ENCODE measurements at places on chromosomes 6 and 20.
A peak's percentile ranks its signal among the peaks of the same experiment; 100 is the strongest.

GRCh38 chr20:41627611-41628244 is 9.6 kb upstream of the CHD6 start:
- DNase-seq, result no peak

DNA sequence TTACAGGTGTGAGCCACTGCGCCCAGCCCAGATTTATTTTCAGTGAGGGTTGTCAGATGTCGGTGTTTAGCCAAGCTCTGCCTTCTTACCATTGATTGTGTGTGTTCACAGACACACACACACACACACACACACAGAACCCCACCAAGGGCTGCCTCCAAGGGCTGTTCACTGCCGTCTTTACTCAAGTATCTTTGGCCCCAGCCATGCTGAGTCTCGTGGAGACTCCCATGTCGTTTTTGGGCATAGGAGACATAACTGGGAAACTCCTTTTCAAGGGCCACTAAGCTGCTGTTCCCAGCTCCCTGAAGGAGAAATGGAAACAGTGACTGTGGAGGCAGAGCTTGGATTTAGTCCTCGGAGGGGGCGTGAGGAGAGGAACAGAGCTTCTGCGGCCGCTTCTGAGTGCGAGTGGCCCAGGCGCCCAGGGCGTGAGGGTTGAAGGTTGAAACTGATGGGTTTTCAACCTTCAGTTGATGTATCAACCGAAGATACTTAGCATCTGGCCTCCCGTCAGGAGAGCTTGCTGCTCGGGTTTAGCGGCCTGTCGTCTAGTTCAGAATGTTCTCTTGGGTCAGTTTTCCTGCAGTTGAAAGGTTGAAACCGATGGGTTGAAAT is 243.6 kb downstream of the TTLL2 start:
- DNase-seq, result no peak

DNA sequence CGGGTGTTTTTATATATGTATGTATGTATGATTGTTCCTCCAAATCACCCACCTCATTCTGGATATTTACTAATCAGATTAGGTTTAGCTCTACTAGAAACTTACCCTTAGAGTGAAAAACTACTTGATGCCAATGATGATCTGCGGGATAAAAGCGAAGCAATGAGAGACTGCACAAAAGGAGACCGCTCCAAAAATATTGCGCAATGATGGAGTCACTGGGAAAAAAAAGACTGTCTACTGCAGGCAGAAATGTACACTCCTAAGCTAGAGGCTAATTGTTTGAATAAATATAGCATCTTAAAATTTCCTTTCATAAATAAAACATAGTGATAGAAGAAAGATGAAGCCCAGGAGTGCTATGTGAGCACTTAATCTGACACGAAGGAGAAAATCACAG is 7.3 kb downstream of the RAB32 start:
- DNase-seq, result no peak

DNA sequence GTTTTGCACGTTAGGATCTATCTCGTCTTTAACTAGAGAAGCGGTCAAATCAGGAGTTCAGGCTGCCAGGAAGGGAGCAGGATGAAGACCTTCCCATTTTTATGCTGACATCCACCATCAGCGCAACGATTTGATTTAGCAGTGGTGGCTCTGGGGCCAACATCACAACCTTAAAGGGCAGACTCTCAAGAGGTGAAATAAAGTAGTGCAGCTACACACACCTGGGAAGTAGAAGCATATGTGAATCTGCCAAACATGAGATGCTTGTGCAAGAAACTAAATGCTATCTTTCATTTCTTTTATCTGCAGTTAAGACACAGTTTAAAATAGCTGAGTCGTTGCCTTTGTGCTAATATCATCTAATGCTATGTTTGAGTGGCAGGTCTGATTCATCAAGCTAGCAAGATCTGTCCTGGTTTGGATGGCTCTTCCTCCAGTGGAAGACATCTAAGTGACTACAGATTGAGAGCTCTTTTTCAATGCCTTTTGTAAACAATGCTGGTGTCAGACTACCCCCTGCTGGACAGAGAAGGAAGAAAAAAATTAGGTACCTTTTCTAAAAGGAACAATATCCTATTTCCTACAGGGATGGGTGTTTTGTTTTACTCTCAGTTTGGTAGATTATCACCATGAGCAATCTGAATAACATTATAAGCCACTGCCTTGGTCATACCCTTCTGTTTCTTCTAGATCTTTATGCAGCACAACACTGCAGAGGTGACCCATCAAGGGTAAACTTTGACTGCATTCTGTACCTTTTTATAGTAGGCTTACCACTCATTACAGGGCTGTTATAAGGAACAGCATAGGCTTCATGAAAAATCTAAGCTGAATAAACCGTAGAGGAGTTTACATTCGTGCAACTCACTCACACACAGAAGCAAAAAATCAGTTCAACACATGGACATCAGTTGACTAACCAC is 171.6 kb upstream of the FBXL4 start:
- DNase-seq, result peak; percentile 15

DNA sequence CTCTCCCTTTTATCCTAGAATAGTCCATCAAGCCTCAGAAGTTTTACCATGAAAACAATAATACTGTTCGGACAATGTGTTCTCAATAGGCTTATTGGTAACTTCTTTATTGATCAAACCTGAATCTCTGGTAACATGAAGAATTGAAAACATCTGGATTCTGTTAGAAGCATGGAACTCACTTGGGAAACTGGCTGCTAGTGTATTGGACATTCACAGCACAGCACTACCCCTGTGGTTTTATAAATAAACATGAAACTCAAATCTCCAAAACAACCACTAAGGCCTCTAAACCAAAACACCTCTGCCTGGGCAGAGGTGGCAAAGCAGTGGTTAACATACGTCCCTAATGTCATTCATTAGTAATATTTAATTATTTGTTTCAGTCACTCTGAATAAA is 157.6 kb upstream of the KCNQ5 start:
- no peak for DNase-seq

DNA sequence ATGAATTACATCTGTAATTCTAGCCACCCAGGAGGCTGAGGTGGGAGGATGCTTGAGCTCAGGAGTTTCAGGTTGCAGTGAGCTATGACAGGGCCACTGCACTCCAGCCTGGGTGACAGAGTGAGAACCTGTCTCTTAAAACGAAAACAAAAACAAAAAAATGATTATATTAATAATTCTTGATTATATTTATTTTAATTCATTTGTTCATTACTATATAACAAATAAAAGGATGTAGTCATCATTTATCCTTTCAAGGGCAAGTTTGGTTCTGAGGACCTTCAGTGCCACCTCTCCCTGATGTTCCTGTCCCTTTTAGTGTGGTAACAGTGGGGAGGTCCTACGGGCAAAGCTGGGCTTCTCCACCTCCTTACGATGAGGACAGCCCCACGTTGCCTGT is 167.1 kb upstream of the SCGN start:
- no peak for DNase-seq

DNA sequence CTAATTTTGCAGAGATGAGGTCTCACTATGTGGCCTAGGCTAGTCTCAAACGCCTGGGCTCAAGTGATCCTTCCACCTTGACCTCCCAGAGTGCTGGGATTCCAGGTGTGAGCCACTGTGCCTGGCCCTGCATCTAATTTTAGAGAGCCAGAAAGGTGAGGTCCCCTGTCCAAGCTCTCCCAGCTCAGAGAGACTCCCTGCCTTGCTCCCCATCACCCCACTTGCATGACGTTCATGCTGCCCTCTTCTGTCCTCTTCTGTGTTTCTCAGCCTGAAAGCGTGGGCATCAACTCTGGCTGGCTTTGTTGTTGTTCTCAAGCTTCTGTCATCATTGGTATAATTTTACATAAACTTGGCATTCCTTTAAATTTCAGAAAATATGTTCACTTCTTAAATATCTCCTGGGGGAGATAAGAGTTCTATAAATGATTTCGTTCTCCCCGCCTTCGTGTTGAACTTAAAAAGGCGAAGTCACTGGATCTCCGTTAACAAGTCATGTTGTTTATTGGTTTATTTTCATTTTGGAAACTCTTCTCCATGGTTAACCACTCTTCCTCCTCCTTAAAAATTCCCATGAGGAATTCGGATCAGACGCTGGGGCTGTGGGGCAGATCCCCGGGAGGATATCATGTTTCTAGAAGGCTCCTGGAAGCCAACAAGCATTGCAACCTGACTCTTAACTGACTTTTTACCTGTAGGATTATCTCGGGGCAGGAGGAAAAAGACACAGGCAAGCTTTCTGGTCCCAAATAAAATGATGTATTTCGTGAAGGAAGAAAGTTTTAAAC is 13.2 kb upstream of the PARD6B start:
- no peak for DNase-seq

DNA sequence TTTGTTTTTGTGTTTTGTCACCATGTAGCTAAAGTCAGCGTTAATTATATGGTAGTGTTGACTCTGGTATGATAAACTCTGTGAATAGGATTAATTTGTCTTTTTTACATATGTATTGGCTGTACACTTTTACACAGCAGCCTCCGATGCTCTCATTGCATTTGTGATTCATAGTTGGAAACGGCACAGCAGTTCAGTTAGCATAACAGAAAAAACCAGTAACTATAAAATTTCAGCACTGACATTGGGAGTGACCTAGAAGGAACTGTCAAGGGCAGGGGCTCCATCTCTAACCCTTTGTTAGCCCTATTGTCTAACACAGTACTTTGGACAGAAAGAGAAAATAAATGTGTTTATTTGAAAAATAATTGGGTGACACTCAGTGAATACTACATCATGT is 5.6 kb upstream of the BEND6 start:
- DNase-seq, result no peak

GRCh38 chr6:143253586-143253985 is 192.9 kb downstream of the AIG1 start:
- no peak for DNase-seq
